ENCODE measurements at places on chromosomes 11 and 22. TPM values are rescaled to one million over a fixed set of nuclear protein-coding genes. Genes with fewer than 3 reads are reported as not detected.

Gene ALDH3B2
- total RNA-seq: 0.87 TPM

Gene CNTN5
- total RNA-seq: not detected

Gene GLB1L2
- 1.2 TPM for total RNA-seq

Gene DKK3
- total RNA-seq: 315 TPM

Gene KLHDC7B
- not detected for total RNA-seq

Gene GAL
- total RNA-seq: 6.1 TPM

Gene SLC22A8
- not detected for total RNA-seq
